C1 segment of cervical spinal cord (tissue), 14 donors: ENCODE measurements at places on chromosomes 6 and 20.

DNA sequence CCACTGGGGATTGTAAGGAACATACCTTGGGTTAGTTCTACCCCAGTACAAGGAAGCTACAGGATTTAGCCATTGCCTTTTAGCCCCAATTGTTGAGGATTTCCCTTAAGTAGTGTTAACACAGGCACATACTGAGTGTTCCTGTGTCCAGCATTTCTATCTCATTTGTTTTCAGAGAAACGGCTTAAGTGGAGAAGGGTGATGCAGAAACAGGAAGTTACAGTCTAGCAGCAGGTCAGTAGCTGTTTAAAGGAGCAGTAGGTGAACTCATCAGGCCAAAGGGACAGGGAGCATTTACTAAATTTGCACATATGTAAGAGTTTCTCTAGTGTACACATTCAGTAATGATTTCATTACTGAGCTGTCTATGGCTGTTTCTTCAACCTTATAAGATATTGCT, 644.2 kb upstream of the GJE1 start:
- DNase-seq = no peak

- no peak for DNase-seq
Measured at GRCh38 chr6:52540286-52540902, 36.5 kb downstream of the TRAM2 start.

- DNase-seq = no peak
Measured at GRCh38 chr6:117267054-117267347, 1.6 kb downstream of the VGLL2 start.

DNA sequence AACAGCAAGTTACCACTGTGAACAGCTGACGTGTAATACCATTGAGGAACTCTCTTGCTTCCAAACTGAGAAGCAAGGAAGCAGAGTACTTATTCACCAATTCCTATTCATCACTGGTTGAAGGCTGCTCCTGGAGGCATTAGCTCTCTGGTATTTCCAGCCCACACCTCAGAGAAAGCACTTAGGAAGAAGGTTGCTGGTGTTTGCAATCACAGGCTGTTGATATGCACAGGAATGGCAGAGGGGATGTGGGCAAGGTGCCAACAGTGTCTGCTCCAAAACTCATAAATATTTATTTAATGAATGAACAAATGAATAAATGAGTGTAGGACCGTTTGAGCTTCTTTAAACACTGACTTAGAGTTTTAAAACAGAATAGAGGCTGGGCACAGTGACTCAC, 6.9 kb upstream of the RRBP1 start:
- DNase-seq = no peak

DNA sequence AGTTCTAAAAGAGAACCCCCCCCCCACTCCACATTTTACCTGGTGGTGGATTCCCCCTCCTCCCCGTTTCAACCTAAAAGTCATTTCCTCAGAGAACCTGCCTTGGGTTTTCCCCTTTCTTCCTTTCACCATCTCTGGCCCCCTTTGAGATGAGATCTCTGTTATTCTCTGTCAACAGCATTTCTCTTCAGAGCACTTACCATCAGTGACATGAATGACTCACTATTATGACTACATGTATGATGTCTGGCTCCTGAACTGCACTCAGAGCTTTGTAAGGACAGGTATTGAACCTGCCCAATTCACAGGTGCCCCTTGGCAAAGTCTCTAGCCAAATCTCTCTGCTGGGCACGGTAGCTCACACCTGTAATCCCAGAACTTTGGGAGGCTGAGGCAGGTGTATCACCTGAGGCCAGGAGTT, 61.4 kb upstream of the JARID2 start:
- no peak for DNase-seq

DNA sequence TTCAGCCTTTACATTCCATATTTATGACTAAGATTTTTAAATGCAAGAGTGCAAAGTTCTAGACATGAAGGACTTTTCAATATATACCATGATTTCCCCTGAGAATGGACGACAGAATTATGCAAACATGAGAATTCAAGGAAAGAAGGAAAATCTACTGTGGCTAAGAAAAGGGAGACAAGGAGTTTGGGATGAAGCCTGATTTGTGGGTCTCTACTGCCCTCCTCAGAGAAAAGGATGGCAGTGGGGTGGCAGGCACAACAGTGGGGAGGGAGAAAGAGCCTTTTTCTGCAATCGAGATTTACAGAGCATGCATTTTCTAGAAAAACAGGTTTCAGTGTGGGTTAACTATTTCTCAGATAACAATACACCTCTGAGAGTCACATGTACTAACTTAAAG, 466.9 kb upstream of the NRSN1 start:
- no peak for DNase-seq

DNA sequence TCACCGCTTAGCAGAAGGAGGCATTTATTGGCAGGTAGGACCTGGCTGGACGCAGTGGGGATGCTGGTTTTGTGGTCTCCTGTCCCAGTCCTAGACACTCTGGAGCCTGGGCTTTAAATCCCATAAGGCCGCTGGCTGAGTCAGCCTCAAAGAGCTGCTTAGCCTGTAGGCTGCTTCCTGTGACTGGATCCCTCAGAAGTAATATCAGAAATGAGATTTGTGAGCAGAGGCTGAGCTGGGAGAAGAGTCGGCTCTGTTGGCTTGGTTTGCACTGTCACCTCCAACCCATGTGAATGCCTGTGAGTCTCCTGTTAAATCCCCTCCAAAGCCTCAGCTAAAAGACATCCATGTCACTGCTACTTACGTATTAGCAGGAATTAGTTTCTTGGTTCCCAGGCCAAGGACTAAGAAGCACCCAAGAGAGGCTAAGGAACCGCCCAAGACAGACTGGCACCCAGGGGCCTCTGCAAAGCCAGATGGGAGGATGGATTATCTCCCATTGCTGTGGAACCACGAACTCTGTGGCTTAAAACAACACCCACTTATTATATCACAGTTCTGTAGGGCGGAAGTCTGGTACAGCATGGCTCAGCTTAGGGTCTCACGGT, 289.4 kb downstream of the CDC5L start:
- DNase-seq = no peak

- no peak for DNase-seq
Measured at GRCh38 chr6:44641344-44642031, 254.0 kb downstream of the CDC5L start.

DNA sequence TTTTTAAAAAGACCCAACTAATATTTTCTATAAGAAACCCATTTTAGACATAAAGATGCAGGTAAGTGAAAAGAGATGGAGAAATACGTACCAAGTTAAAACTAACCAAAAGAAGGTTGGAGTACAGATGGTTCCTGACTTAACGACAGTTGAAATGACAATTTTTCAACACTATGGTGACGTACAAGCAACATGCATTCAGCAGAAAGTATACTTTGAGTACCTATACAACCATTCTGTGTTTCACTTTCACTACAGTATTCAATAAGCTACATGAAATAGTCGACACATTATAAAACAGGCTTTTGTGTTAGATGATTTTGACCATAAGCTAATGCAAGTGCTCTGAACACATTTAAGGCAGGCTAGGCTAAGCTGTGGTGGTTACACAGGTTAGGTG, 228.9 kb downstream of the RNGTT start:
- no peak for DNase-seq

- DNase-seq = no peak
Measured at GRCh38 chr6:24019830-24020229, 106.2 kb upstream of the NRSN1 start.

DNA sequence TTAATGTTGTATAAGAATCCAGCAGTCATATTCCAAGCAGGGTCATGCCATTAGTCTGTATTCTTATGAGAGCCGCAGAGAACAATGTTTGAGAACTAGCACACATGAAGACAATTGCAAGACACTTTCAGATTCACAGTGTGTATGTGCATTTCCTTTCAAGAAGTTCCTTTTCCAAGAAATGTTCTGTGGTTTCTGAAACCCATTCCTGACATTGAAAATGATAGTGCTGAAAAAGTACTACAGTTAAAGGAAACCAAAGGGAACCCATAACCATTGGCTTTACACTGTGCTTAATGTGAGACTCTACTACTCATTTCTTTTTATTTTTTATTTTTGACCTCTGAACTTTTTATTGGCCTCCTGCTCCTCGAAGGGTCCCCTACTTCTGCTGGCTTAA, 4.2 kb upstream of the CALHM6 start:
- no peak for DNase-seq

DNA sequence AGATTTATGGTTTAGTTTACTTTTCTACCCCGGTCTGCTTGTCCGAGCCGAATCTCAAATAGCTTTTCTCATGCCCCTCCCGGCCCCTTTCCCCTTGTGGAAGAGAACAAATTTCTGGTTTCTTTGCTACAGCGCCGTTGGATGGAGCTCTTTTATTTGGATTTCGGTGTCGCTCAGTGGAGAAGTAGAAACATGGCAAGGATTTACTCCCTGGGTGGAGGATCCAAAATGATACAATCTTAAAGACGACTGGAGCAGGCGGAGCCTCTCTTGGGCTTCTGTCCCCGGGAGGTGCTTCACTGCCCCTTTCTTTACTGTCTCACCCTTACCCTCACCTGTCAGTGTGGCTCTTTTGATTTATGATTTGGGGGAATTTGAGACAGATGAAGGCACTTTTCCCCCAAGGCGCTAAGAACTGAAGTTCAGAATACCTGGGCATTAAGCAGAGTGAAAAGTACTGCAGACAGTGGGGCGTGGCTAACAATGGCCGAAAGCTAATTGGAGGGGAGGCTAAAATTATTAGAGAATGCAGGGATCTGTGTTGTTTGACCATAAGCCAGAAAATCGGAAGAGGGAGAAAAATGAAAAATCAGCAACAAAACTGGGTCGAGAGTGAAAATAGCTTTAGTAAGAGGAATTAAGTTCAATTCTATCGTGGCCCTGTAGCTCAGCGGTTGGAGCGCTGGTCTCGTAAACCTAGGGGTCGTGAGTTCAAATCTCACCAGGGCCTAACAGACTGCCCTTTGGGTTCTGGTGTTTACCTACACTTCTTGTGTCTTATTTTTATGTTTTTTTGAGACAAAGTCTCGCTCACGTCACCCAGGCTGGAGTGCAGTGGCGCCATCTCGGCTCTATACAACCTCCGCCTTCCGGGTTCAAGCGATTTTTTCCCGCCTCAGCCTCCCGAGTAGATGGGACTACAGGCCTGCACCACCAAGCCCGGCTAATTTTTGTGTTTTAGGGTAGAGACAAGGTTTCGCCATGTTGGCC, 145.1 kb upstream of the ZNF184 start:
- no peak for DNase-seq

- DNase-seq = no peak
Measured at GRCh38 chr6:163670336-163670735, 255.8 kb downstream of the QKI start.

GRCh38 chr6:162973980-162974379, 246.2 kb downstream of the PACRG start:
- no peak for DNase-seq

- DNase-seq = no peak
Measured at GRCh38 chr6:19578481-19578880, 258.7 kb upstream of the ID4 start.

GRCh38 chr6:154928325-154928922, 66.7 kb upstream of the TIAM2 start:
- no peak for DNase-seq

GRCh38 chr20:19706463-19706862, 51.6 kb upstream of the RIN2 start:
- no peak for DNase-seq

GRCh38 chr6:140499607-140500006, 1125.2 kb upstream of the CITED2 start:
- DNase-seq = no peak

- no peak for DNase-seq
Measured at GRCh38 chr6:2731281-2731909, 19.3 kb downstream of the MYLK4 start.

DNA sequence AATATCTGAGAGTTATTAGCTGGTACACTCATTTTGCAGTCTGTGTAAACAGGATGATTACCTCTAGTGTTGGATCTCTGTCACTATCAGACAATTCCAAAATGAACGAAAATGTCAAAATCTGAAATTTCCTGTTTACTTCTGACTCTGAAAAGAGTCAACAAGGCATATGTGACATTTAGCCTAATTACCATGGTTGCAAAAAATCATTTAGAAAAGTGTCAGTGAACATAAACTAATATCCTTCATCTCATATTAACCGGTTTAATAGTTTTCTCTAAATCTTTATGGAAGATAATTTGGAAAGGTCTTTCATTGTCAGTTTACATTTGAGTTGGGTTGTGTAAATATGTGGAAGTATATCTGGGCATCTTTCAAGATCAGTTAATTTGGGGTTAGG, 431.8 kb upstream of the HSF2 start:
- DNase-seq = no peak

DNA sequence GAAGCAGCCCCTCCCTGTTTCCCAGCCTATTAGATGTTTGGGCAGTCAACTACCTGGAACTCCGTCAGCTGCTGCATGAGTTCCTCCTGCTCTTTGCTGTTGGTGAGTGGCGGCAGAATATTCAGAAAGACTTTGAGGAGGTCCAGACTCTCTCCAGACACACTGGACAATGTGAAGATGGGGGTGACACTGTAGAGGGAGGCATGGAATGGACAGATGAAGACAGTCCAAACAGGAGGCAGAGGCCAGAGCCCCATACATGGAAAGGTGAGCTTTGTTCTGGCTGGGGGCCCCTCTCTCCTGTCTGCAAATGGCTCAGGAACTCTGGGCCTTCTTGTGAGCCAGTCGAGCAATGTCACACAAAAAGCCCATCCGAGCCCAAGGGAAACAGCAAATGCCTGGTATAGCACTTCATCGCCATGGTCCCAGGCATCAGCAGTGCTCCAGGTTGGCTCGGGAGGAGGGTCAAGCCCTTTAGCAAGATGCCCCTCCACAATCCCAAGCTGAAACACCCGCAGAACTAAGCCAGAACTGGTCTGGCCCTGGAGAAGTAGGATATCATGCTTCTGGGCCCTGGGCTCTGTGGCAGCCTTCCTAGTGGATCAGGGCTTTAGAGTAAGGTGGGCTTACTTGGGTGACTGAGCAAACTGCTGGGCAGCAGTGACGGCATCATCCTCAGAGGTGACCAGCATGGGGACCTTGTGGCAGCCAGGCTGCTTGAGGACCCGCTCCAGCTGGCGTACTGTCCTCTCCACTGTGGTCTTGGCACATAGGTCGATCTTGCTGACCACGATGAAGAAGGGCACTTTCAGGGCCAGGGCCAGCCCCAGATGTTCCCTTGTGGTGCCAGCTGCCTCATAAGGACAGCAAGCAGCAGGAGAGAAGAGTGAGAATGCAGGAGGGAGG, 4.9 kb downstream of the GTPBP2 start:
- no peak for DNase-seq

DNA sequence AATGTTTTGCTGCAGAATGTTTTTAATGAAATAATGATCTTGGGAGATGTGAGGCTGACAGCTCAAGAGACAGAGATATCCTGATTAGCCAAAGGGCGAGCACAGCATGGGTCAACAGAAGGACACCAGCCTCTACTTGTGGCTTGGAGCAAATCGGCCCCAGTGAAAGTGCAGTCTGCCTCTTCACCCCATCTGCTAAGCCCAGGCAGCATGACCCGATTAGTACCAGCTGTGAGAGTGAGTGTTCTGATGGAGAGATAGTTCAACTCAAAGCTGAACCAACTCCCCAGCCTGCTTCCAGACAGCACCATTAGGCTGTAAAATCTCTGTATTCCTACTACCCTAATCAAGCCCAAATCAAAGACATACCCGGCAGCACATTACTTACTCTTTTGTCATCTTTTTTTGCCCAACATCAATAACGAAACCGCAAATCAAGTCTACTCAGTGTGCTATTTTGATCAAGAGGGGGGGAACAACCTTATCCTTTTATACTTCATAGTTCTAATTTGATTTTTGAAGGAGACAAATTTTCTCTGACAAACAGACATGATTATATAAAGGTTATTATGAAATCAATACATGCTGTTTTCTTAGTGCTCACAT, 514.1 kb upstream of the NRSN1 start:
- DNase-seq = peak; percentile 6
